Panc1 (cell line): ENCODE measurements at places on chromosomes 1 and 21. TPM values are rescaled to one million over a fixed set of nuclear protein-coding genes. Genes with fewer than 3 reads are reported as not detected.

- no peak overlapping the region for H3K27ac ChIP-seq
- H3K4me3 ChIP-seq, result no peak overlapping the region
- no peaks in the 10 kb centered on the region for H3K36me3 ChIP-seq
- H3K27me3 ChIP-seq, result peaks cover 9% of the 10 kb centered on the region
- H3K4me1 ChIP-seq, result no peaks in the 10 kb centered on the region
Observed at GRCh38 chr1:36876990-36877389, 157.3 kb downstream of the GRIK3 start.

- no peak overlapping the region for H3K4me3 ChIP-seq
- DNase-seq, result no peak
- peaks cover 7% of the 10 kb centered on the region; the same call in 1 of the 2 replicates for H3K36me3 ChIP-seq
- no peak overlapping the region for H3K27ac ChIP-seq
Observed at GRCh38 chr1:248847181-248847955, 9.3 kb downstream of the ZNF672 start.

DNA sequence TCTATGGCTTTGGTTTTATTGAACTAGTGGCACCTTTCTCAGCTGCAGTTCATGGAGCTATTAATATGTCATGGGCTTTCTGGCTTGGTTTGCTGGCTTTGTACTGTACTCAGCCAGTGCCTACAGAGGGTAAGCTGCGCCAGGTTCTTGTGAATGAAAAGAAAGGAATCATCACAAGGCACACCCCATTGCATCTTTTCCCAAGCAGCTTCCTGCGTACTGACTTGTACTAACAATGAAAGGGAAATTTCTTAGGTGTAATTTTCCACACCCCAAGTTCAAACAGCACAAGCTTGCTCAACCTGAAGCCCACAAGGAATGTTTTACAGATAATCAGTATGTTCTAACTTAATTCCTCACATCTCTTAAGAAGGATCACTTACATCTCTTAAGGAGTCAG, 78.0 kb upstream of the TNFSF18 start:
- H3K27me3 ChIP-seq, result no peaks in the 10 kb centered on the region
- no peaks in the 10 kb centered on the region for H3K36me3 ChIP-seq
- H3K4me1 ChIP-seq, result no peaks in the 10 kb centered on the region
- H3K27ac ChIP-seq, result no peak overlapping the region

DNA sequence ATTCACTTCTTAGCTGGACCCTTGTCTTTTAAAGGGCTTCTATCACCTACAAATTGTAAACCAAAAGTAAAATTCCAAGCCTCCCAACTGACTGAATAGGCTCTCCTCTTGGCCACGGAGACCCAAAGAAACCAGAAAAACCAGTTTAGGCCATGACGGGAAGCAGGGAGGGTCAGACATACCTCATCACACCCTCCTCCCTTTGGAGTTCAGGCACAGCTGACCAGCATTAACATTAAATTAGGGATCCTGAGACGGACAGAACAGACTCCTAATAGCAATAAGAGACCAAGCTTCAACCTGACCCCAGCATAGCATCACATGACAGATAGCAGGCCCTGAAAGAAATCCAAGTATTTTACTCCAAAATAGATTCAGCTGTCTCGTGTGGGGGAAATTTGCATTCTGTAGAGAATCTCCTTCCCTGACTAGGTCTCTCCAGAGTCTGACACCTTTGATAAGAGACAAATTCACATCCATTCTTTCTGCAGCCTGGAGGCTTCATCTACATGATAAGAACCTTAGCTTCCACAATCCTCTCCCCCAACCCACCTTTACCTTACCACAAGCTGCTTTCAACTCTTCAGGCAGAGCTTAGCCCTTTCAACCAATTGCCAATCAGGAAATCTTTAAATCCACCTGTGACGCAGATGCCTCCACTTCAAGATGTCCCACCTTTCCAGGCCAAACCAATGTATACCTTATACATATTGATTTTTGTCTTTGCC, 177.1 kb upstream of the RAB4A start:
- no peaks in the 10 kb centered on the region for H3K27me3 ChIP-seq
- no peak overlapping the region for H3K27ac ChIP-seq

- no peak overlapping the region for H3K4me3 ChIP-seq
- DNase-seq, result no peak
- 0 out of 2 replicates have a peak, but pooled peaks cover 3% of the 10 kb centered on the region for H3K4me1 ChIP-seq
- H3K27ac ChIP-seq, result no peak overlapping the region
Observed at GRCh38 chr1:150194381-150195031, 41.4 kb downstream of the ANP32E start.

DNA sequence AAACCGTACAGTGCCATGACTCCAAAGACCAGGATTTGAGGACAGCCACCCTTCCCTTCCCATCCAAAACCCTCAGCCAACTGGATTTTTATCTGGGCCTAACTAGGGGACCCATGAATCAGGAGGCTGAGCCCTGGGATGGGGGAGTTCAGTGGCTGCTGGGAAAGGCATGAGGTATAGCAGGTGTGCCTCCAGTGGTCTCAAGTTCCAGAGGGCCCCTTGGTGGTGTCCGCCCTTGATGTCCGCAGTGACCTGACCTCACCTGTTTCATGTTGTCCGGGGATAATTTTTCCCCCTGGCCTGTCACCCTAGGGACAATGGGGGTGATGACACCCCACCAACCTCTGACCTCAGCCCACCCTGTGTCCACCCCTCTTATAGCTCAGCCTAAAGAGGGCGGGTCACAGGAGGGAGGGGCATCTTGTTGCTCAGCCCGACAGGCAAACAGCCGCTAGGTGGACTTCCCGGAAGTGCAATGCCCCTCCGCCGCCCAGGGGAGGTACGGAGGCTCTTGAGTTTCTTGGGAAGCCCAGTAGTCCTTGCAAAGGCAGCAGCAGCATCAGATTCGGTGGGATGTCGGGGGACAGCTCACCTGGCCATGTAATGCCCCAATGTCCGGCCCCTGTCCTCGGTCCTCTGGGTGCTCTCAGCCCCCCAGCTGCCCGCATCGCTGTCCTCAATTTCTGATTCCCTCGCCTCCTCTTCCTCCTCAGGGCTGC, 13.8 kb upstream of the IL22RA1 start:
- no peak for DNase-seq
- H3K27me3 ChIP-seq, result no peaks in the 10 kb centered on the region
- no peak overlapping the region for H3K4me3 ChIP-seq
- no peaks in the 10 kb centered on the region for H3K4me1 ChIP-seq
- H3K27ac ChIP-seq, result no peak overlapping the region
- H3K36me3 ChIP-seq, result no peaks in the 10 kb centered on the region

SLC25A24 gene
- total RNA-seq, result 31.8 TPM

NEGR1 gene
- total RNA-seq, result 2.7 TPM

CYP4A11 gene
- total RNA-seq, result not detected

TCP10L gene
- 0.57 TPM for total RNA-seq

DNA sequence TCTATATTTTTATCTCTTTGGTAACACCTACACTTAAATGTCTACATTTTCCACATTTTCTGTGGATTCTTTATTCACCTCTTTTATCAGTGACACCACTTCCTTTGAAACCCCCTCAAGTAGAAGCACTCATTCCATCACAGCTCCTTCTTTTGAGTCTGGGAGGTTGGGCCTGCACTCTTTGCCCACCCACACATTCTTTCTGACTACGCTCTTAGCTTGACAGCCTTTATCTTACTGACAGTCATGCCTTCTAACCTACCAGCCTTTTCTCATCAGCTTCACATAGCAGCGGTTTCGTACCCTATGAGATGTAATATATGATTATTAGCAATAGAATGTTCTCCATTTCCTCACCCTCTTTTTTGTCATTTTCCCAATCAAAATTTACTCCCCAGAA, 151.9 kb downstream of the TNFSF18 start:
- no peaks in the 10 kb centered on the region for H3K27me3 ChIP-seq
- H3K27ac ChIP-seq, result no peak overlapping the region
- no peak overlapping the region for H3K4me3 ChIP-seq
- H3K4me1 ChIP-seq, result no peaks in the 10 kb centered on the region
- no peaks in the 10 kb centered on the region for H3K36me3 ChIP-seq
- no peak for DNase-seq

- H3K36me3 ChIP-seq, result no peaks in the 10 kb centered on the region
- H3K4me1 ChIP-seq, result no peaks in the 10 kb centered on the region
- no peaks in the 10 kb centered on the region for H3K27me3 ChIP-seq
- no peak for DNase-seq
- H3K4me3 ChIP-seq, result no peak overlapping the region
Observed at GRCh38 chr1:213186168-213186567, 135.1 kb downstream of the RPS6KC1 start.

CADM3 gene
- 0.28 TPM for total RNA-seq

DNA sequence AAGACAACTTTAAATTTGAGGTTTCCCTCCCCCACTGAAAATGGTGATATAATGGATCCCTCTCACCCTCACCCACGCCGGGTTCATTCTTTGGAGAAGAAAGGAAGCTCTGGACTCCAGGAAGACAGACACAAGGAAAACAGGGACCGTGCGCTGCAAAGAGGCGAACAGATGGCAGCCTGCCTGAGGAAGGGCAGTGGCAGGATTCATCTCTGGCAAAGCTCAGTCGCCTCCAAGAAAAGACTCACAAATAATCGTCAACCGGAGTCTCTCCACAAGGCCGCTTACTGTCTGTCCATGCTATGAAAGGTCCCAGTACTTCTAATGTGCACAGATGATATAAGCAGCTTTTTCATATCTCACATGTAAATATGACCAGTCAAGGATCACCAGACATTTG, 110.3 kb downstream of the TIAM1 start:
- H3K36me3 ChIP-seq, result no peaks in the 10 kb centered on the region
- no peak overlapping the region for H3K4me3 ChIP-seq
- H3K4me1 ChIP-seq, result no peaks in the 10 kb centered on the region

DNA sequence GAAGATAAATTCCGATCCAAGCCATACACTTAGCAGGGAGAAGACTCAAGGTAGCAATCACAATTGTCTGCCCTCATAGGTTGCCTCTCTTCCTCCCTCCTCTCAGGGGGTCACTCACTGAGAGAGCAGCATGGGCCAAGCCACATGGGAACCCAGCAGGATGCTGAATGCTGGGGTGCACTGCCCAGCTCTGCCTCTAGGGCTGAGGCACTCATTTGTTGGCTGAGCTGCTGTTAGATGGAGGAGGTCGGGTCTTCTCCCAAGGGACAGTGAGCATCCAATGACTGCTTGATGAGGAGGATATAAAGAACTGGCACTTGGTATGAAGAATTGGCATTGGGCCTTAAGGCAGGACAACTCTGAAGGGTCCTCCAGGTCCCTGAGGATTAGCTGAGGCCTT, 418.8 kb downstream of the SIPA1L2 start:
- no peak overlapping the region for H3K27ac ChIP-seq
- no peak for DNase-seq
- no peaks in the 10 kb centered on the region for H3K27me3 ChIP-seq
- H3K4me3 ChIP-seq, result no peak overlapping the region

DNA sequence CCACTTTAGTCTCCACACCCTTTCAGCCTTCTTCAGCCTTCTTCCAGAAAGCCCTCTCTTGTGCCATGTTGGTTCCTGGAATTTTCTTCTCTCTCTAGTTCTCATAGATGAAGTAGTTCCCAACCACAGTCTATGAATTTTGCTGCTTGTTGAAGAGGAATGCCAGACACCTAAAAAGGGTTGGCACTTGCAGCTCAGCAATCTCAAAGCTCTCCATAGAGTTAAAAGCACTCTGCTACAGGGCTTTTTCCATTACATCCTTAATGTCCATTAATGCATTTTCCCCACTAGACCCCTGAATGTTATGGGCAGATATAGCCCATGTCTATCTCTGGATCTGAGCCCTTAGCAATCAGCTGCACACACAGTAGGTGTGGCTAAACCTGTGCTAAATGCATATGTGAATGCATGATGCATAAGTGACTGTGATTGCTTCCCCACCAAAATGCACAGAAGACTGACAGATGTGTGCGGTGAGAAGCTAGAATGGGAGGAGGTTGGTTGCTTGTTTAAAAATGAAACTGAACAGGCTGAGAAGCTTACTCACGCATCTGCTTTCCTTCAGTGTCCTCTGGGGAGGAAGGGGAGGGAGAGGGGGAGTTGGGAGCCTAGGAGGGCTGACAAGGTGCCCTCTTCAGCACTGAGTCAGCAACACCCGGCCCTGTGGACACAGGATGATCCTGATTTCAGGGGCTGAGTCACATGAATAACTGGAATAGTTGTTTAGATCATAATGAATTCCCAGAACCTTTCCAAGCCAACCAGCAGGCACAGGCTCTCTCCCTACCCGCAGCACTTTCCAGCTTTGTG, 146.1 kb upstream of the FGGY start:
- H3K4me1 ChIP-seq, result peaks cover 32% of the 10 kb centered on the region
- no peaks in the 10 kb centered on the region for H3K27me3 ChIP-seq
- H3K4me3 ChIP-seq, result peak overlapping the region; percentile 38
- H3K27ac ChIP-seq, result peak overlapping the region; percentile 80
- DNase-seq, result peak; percentile 91

DNA sequence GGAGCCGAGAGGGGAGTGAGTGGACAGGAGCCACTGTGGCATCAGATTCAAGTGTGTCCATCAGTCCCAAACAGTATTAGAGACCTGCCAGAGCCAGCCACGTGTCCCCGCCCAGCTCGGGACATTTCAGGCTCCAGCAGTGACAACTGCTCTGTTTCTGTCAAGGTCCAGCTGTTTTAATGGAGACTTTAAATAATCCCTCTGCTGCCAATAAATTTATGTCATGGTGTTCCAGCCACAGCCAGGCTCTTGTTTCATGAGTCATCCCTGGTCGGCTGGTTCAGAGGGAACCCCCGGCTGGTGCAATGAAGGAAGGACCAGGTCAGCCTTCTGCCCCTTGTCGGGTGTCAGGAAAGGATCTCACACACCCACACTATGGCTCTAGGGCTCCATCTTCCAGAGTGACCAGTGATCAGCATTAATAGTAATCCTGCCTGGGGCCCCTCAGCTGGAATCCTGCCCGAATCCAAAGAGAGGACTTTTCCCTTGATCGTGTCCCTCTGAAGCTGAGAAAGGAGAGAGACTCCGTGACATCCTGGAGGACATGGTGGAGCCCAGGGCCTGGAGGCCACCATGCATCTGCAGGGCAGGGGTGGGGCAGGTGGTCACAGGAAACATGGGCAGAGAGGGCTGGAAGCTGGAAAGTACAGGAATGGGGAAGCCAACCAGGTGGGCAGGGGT, 197.3 kb downstream of the MATN1 start:
- H3K4me3 ChIP-seq, result no peak overlapping the region
- H3K27me3 ChIP-seq, result no peaks in the 10 kb centered on the region
- 0 out of 2 replicates have a peak overlapping the region, but pooled peaks have one; percentile 7 for H3K27ac ChIP-seq
- H3K4me1 ChIP-seq, result peaks cover 14% of the 10 kb centered on the region

DNA sequence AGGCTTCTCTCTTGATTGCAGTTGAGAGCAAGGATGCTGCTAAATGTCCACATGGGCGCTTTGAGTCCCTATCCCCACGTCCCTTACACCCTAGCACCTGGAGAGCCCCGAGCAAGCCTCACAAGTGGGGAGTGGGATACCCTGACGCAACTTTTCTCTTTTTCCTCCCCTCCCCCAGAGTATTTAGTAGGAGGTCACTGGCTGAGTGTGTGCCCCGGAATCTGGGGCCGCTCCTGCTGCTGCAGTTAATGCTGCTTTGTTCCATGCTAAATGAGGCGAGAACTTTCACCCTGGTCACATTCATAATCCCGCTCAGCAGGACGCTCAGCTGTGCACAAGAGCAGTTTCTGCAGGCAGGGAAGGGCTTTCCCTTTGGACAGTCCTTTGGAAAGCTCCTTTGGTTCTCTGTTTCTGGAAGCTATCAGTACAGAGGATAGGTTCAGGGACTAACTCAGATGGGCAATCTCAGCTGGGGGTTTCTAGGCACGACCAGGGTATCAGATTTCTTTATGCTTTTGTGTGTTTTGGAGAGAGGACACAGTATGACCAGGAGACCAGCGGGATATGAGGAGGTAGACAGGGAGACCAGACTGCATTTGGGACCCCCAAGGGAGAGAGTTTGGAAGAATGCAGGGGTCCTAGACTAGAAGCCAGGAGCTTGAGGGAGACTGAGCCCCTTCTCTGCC, 75.9 kb downstream of the NOS1AP start:
- H3K27me3 ChIP-seq, result no peaks in the 10 kb centered on the region
- H3K4me1 ChIP-seq, result peaks cover 90% of the 10 kb centered on the region
- H3K27ac ChIP-seq, result peak overlapping the region; percentile 99
- no peak for DNase-seq
- H3K4me3 ChIP-seq, result peak overlapping the region; percentile 25
- H3K36me3 ChIP-seq, result no peaks in the 10 kb centered on the region
